ENCODE measurements at places on chromosomes 3 and 15.
A peak's percentile ranks its signal among the peaks of the same experiment; 100 is the strongest.

GRCh38 chr15:74958320-74958907 lies 1.8 kb upstream of the RPP25 start:
- peak; percentile 42 for DNase-seq

- DNase-seq, result no peak
Observed at GRCh38 chr3:64199932-64200331, 25.3 kb downstream of the PRICKLE2 start.

GRCh38 chr3:32484436-32484835 lies 18.2 kb downstream of the CMTM6 start:
- peak; percentile 92 for DNase-seq

- DNase-seq, result no peak
Observed at GRCh38 chr3:116512931-116513330, 67.6 kb upstream of the LSAMP start.

DNA sequence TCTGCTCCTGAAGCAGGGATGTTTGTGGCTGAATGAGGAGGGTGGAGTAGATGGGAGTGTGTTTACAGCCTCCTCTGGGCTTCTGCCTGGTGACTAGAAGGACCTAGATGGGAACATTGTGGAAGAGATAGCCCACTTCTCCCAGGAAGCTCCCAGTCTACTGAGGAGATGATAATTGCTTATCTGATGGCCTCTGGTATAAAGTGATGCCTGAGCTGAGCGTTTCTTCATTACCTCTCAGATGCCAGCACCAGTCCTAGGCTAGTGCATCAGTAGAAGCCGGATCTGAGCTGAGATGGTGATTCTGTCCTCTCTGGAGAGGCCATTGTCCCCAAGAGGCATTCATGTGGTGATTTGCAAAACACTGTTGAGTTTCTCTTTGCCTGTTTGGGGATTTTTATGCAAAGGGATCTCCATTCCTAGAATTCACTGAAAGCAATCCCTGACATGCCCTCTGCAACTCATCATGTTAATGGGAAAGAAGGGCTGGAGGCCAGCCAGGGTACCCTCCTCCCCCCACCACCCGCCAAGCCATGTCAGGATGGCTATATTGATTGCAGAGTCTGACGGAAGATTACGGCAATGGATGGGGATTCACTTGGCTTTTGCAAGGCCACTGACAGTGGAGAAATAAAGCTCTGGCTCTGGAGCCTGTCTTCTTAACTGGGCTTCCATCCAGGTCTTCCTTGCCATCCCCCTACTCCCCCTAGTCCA lies 166.4 kb upstream of the ROPN1 start:
- DNase-seq, result no peak

DNA sequence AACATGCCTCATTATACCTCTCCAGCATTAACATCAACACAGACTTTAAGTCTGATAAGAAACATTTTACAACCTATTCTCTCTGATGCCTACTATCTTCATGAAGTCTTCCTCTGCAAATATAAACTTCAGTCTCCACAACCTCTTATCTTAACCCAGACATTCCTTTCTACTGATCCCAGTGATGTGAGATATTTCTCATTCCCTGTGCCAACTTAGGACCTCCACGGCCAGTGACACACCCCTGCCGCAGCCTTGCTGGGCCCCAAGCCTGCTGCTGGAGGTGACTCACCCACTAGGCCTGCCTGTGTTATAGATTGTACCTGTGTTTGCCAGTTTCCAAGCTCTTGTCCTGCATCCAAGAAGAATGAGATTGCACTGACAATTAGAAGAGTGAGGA lies 734.5 kb upstream of the CADM2 start:
- DNase-seq, result no peak

DNA sequence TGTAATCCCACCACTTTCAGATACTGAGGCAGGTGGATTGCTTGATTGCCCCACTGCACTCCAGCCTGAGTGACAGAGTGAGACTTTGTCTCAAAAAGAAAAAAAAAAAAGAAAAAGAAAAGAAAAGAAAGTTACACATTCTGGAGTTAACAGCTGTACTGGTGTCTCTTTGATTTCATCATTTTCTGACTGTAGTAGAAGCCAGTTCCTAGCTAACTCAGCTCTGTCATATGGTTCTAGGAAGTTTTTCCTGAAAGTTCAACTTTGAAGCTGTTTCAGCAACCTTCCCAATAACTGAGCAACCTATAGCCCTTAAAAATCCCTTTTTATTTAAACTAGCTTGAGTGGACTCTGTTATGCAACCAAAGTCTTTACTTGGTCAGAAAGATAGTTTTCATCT lies 104.6 kb upstream of the STRIT1 start:
- no peak for DNase-seq

DNA sequence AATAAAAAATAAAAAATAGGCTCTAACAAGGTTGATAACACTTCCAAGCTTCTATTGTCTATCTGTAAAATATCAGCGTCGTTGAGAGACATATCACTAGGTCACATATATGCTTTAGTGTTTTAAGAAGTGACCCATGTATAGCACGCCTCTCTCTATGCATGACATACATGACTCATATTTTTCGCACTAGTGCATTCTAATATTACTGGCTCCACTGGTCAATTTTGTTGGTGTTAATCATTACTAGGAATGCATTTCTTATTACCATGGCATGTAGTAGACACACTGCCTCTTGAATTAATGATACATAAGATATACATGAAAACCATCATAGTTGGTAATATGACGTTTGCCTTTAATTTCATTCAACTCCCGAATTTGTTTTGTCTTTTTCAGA lies 203.1 kb downstream of the CHL1 start:
- DNase-seq, result no peak

GRCh38 chr3:48202632-48203031 lies 14.4 kb upstream of the CDC25A start:
- DNase-seq, result no peak

DNA sequence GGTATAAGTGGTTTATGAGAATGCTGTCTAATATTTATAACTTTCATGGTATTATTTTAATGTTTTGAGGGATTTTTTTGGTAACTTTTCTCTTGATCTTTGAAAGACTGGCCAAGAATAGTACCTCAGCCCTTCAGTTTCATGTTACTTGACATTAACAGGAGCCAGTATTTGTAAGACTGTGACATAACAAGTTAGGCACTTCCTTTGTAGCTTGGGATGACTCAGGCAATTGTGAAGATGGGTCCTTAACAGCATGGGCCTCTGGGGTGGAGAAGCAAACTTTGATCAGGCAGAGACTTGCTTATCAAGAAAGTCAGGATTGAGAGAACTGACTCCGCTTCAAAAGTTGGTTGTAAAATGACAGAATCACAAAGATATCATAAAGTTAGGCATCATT lies 9.5 kb downstream of the LRRC49 start:
- no peak for DNase-seq

DNA sequence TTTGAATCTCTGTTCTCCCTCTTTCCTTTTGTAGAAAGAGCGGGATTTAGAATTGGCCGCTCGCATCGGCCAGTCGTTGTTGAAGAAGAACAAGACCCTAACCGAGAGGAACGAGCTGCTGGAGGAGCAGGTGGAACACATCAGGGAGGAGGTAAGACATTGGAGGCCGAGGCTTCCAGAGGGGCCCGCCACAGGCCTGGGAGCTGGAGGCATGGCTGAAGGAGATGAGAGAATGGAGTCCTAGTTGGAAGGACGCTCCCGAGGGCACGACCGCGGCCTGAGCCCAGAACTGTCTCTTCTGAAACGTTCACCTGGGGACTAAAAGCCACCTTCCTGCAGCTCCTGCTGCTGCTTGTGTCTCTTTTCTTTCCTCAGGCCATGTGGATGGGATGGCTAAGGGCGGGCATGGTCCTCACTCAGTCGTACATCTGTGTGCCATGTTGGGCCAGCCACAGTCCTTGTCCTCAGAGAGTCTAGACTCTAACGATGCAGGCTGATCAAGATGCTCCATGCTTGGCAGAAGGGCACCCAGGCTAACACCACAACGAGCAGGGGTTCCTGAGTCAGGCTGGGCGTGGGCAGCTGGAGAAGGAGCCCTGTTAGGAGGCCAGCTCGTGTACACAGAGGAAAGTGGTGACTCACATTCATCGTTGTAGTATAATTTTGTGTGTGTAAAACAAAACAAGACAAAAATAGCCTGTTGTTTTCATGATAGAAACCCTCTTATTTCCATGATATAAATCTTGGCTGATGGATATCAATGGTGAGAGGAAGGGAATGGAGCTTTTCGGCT lies 81.1 kb downstream of the CCK start:
- DNase-seq, result no peak

DNA sequence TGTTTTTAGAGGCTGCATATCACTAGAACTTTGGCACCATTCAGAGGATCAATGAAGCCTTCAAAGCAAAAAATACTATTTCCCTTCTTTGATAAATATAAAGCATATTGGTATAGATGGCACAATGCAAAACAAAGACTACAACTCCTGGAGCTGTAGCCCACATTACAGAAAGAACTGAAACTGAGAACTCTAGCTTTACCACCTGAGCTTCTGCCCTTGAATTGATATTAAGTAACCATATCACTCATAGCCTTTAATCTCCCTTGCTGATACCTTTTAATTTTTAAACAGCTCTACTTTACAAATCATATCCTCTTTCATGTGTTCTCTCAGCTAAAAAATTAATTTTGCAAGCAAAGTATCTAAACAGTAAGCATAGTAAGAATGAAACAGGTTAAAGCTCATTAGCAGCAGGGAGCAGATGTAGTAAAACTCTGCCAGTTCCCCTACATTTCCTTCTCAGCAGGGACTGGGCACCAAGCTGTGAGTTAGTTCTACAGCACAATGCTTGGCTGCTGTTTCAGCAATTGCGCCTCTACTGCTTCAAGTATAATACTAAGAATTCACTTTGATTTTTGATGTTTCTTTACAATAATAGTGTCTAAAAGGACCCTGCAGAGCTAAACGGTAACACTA lies 97.9 kb upstream of the NANOGP8 start:
- DNase-seq, result no peak

GRCh38 chr3:71444028-71444860 lies 139.3 kb downstream of the FOXP1 start:
- peak; percentile 73 for DNase-seq

DNA sequence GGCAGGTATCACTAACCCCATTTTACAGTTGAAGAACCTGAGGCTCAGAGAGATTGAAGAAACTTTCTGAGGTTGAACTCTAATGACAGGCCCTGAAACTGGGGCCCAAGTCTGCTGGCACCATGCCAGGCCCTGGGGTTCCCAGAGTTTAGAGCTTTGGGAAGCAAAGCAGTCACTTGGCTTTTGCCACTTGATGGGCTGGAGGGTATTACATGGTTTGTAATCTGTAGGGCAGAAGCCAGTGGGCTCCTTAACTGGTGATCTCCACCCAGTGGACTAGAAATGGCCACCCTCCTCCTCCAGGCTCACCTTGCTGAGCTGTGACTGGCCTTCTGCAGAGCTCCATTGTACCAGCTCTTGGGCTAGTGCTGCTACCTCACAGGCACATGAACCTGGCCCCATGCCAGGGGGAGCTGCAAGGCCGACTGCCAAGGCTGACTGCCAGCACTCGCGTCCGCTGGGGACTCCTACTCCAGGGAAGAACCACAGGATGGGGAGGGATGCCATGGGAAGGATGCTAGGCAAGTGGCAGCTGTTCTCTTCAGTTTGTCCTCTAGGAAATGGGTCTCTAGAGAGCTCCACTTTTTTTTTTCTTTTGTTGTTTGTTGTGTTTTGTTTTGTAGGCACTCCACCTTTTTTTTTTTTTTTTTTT lies 104.8 kb downstream of the ETFA start:
- DNase-seq, result no peak

GRCh38 chr15:35771746-35772442 lies 225.9 kb upstream of the DPH6 start:
- DNase-seq, result no peak

DNA sequence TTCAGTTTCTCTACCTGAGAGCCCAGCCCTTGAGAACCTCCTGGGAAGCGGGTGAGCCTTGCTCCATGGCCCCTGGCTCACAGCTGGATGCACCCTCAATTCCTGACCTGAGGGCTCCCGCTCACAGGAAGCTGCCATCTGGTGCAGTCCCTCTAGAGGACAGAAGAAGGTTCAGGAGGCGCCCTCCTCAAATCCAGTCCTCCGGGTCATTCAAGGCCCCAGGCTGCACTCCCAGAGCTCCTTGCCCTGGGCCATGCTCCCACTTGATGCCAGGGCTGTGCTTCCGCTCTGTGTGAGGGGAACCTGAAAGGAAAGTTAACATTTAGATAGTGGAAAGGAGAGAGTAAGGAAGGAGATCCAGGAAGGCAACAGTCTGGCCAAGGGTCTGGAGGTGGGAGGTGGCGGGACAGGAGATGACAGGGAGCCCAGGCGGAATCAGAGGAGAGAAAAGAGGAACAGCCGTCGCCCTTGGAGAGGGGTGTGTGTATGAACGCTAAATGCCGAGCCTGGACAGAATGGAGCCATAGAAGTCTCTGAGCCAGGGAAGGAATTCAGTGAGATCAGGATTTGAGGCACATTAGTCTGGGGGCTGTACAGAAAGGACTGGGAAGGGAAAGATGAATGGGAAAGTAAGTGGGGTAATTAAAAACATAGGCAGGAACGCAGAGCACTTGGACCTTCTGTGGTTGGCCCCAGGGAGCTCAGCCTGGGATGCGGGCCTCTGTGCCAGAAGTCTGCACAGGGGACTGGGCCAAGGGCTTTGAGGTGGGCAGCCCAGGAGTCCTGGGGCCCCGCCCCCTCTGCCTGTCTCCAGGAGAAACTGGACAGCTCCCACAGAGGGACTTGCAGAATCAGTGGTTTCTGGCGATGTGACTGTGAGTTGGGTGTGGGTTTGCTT lies 26.1 kb downstream of the TBC1D21 start:
- no peak for DNase-seq

DNA sequence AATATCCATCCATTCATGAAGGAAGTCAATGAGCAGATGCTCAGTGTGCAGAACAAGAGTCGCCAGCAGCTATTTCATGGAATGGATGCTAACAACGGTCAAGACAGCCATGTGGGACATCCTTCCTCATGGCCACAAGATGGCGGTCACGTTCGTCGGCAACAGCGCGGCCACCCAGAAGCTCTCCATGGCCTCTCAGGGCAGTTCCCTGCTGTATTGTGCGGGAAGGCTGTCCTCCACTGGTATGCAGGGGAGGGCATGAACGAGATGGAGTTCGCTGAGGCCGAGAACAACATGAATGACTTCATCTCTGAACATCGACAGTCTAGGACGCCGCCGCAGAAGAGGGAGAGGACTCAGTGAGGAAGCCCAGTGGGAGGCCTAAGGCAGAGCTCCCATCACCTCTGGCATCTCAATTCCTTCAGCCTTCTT lies 208.3 kb downstream of the TJP1 start:
- DNase-seq, result no peak

GRCh38 chr3:178082326-178082906 lies 453.8 kb upstream of the KCNMB2 start:
- no peak for DNase-seq

DNA sequence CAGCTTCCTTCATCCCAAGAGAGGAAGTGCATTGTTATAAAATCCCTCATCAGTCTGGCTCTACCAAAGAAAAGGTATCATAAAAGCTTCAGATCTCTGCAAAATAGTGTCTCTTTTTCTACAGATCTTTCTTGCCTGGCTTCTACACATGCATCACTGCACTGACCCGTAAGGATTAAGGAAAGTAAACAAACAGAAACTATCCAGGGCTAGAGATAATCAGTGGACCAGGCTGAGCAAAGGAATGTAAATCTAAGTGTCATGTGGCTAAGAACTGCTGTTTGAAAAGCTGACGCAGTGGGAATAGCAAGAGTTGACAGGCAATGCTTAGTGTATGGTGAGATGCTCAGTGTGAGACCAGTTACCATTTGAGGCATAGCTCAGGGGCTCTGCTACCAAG lies 339.7 kb downstream of the IL5RA start:
- no peak for DNase-seq
